Bronchus fibroblast of lung (primary cell): ENCODE measurements at places on chromosomes 4 and X. TPM values are rescaled to one million over a fixed set of nuclear protein-coding genes. Genes with fewer than 3 reads are reported as not detected.

CT45A3 gene
- not detected in 2 replicates for total RNA-seq

SH3D19 gene
- total RNA-seq = 17.3 and 18.9 TPM in 2 replicates

REPS2 gene
- total RNA-seq = 0.74 and 1.0 TPM in 2 replicates

HEPH gene
- 5.2 and 7.1 TPM in 2 replicates for total RNA-seq

KLKB1 gene
- not detected in 2 replicates for total RNA-seq
